ENCODE measurements at places on chromosomes 3 and 15. TPM values are rescaled to one million over a fixed set of nuclear protein-coding genes. Genes with fewer than 3 reads are reported as not detected.
A peak's percentile ranks its signal among the peaks of the same experiment; 100 is the strongest.

IGF2BP2 gene
- 25.2 TPM for polyA plus RNA-seq

GRCh38 chr3:160671231-160671630 is 5.7 kb upstream of the ARL14 start:
- DNase-seq, result no peak

GRCh38 chr3:44932986-44933944 is 42.7 kb downstream of the ZDHHC3 start:
- no peak for DNase-seq

DNA sequence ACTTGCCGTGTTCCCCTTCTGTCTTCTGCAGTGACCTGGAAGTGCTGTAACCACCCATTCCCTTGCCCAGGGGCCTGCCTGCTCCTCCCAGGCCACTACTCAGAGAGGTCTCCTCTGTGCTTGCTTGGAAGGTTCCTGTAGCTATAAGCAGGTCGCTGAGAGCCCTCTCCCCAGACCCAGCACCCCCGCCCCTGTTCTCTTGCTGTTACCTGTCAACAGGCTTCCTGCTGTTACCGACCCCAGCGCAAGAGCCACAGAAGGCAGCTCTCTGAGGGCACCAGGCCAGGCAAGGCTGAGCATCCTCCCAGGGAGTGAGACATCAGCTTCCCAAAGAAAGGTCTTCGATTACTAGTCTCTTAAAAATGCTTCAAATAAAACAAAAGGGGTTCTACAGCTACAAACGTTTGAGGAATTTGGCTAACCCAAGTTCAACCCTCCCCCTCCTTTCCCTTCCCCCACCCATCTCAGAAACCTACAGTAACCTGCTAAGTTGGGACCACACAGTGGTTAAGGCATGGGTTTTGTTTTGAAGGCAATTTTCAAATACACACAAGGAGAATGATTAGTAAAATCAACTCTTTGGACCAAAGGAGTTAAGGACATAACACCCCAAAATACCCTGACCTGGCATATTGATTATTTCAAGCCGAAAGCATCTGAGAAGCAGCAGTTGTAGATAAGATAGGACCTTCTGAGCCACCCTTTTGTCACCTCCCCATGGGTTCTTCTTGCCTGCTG is 74.9 kb upstream of the MFGE8 start:
- peak; percentile 32 for DNase-seq
